ENCODE measurements at places on chromosomes 16 and 17.

- no peaks in the 10 kb centered on the region for H3K36me3 ChIP-seq
- no peak overlapping the region for H3K27ac ChIP-seq
- H3K4me1 ChIP-seq = no peaks in the 10 kb centered on the region
- H3K27me3 ChIP-seq = no peaks in the 10 kb centered on the region
Observed at GRCh38 chr16:50584033-50584722, 36.0 kb downstream of the NKD1 start.

DNA sequence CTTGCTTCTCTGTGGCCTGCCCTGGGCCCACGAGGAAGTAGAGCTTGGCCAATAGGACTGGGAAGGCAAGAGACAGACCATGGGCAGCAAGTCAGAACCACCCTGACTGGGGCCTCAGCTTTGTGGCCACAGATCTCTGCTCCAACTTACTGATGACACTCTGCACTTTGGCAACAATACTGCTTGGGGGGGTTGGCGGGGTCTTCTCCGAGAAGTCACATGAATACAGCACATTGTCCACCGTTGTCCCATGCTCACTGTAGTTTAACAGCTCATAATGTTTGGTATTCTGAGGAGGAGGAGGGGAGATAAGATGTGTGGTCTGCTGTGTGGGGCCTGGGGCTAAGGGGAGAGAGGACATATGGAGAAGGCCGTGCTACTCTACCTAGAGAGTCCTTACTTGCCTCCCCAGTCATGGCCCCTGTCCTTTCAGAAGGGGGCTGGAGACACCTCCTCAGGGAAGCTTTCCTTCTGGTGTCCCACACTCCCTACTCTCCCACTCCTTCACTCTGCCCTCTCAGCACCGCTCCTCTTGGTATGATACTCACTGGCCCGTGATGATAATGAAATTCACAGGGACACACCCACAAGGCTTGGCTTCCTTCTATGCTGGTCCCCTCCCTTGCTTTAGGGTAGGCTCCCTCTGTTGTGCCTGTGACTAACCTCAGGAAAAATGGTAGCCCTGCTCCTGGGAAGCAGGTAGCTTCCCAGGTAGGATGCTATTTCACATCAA, 4.0 kb upstream of the DHRS13 start:
- H3K27me3 ChIP-seq = no peaks in the 10 kb centered on the region
- no peak overlapping the region for H3K27ac ChIP-seq
- H3K36me3 ChIP-seq = peaks cover 59% of the 10 kb centered on the region
- no peak overlapping the region for H3K4me3 ChIP-seq
- DNase-seq = no peak

GRCh38 chr17:44024853-44025252, 10.1 kb upstream of the TMEM101 start:
- no peaks in the 10 kb centered on the region for H3K27me3 ChIP-seq
- DNase-seq = no peak
- no peak overlapping the region for H3K4me3 ChIP-seq
- no peaks in the 10 kb centered on the region for H3K4me1 ChIP-seq
- H3K27ac ChIP-seq = no peak overlapping the region

DNA sequence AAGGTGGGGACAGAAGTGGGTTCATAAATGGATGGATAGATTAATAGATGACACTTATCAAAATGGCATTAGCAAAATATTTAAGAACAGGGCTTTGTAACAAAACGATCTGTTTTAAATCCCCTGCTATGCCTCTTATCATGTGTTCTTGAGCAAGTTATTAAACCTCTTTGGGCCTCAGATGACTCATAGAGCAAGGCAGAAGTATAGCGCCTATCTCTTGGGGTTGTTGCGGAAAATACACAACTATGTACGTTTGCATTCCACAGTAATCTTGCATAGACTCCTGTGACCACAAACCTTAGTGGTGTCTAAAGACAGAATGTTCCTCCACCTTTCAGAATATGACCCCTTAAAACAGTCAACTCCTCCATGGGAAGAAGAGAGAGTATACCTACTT, 116.8 kb downstream of the CDYL2 start:
- no peaks in the 10 kb centered on the region for H3K27me3 ChIP-seq
- no peak for DNase-seq
- H3K27ac ChIP-seq = no peak overlapping the region
- no peaks in the 10 kb centered on the region for H3K36me3 ChIP-seq
- H3K4me3 ChIP-seq = no peak overlapping the region

GRCh38 chr16:31453255-31454204, 5.8 kb upstream of the ARMC5 start:
- peaks cover 11% of the 10 kb centered on the region for H3K4me1 ChIP-seq
- DNase-seq = no peak
- no peaks in the 10 kb centered on the region for H3K36me3 ChIP-seq
- no peaks in the 10 kb centered on the region for H3K27me3 ChIP-seq
- H3K27ac ChIP-seq = no peak overlapping the region

GRCh38 chr17:77203436-77203835, 62.7 kb downstream of the SEC14L1 start:
- no peak overlapping the region for H3K27ac ChIP-seq
- H3K4me1 ChIP-seq = no peaks in the 10 kb centered on the region
- H3K4me3 ChIP-seq = no peak overlapping the region
- H3K36me3 ChIP-seq = peaks cover 73% of the 10 kb centered on the region

- H3K27ac ChIP-seq = no peak overlapping the region
- H3K4me3 ChIP-seq = no peak overlapping the region
- DNase-seq = no peak
- no peaks in the 10 kb centered on the region for H3K4me1 ChIP-seq
- H3K36me3 ChIP-seq = peaks cover 80% of the 10 kb centered on the region
- H3K27me3 ChIP-seq = no peaks in the 10 kb centered on the region
Observed at GRCh38 chr17:4066210-4066609, 76.6 kb downstream of the ZZEF1 start.

DNA sequence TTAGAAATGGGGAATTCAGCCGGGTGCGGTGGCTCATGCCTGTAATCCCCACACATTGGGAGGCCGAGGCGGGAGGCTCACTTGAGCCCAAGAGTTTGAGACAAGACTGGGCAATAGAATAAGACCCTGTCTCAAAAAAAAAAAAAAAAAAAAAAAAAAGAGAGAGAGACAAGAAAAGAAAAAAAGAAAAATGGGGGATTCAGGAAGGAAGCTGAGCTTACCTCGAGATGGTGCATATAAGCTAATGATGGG, 150.8 kb upstream of the RPH3AL start:
- H3K4me3 ChIP-seq = no peak overlapping the region
- no peaks in the 10 kb centered on the region for H3K27me3 ChIP-seq
- H3K27ac ChIP-seq = peak overlapping the region; percentile 45
- no peak for DNase-seq
- no peaks in the 10 kb centered on the region for H3K36me3 ChIP-seq
- H3K4me1 ChIP-seq = no peaks in the 10 kb centered on the region

- H3K27me3 ChIP-seq = no peaks in the 10 kb centered on the region
- no peaks in the 10 kb centered on the region for H3K36me3 ChIP-seq
Observed at GRCh38 chr16:68408428-68408827, 39.9 kb downstream of the SMPD3 start.

- no peak overlapping the region for H3K4me3 ChIP-seq
- DNase-seq = no peak
- no peak overlapping the region for H3K27ac ChIP-seq
- no peaks in the 10 kb centered on the region for H3K4me1 ChIP-seq
- no peaks in the 10 kb centered on the region for H3K36me3 ChIP-seq
- no peaks in the 10 kb centered on the region for H3K27me3 ChIP-seq
Observed at GRCh38 chr16:87265261-87265660, 51.9 kb downstream of the C16orf95 start.

DNA sequence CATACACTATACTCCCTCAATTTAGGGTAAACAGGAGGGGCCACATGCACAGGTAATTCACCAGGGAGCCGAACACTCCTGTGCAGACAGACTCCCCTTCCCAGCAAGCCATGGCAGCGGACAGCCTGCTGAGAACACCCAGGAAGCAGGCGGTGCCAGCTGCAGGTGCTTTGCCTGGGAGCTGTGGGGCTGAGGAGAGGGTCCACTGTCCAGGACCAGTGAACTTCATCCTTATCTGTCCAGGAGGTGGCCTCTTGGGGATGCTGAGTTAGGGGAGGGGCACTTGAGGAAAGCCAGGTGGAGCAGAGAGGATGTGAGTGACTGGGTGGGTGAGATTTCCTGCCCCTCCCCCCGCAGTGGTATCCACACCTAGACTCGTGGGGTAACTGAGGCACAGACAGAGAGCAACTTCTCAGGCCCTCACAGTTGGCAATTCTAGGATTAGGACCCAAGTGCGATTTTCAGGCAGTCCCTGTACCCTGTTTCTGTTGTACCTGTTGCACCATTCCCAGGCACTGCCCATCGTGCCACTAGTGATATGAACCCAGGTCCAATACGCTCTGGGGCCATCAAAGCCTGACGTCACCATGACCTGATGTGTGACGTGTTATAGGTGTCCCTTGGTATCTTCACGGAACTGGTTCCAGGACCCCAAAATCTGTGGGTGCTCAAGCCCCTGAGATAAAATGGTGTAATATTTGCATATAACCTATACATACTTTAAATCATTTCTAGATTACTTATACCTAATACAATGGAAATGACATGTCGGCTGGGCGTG, 1.2 kb downstream of the GRN start:
- H3K4me3 ChIP-seq = peak overlapping the region; percentile 65
- DNase-seq = no peak
- H3K27me3 ChIP-seq = no peaks in the 10 kb centered on the region
- peak overlapping the region; percentile 57 for H3K27ac ChIP-seq

DNA sequence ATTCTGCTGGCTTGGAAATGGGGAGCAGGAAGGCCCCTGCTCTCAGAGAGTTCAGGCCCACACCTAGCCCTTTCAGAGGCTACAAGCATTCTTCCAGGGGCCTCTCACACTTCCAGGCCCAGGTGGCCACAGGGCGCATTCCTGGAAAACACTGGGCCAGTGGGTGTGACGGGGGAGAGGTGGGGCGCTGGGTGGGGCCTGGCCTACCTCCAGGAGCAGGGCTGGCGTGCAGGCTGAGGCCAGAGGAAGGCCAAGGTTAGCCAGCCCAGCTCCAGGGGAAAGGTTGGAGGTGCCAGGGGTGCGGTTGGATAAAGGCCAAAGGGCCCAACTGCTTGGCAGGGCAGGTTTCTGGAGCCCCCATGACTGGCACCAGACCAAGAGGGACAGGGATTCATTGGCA, 198.2 kb downstream of the MAF start:
- no peaks in the 10 kb centered on the region for H3K27me3 ChIP-seq
- no peaks in the 10 kb centered on the region for H3K36me3 ChIP-seq
- no peak overlapping the region for H3K27ac ChIP-seq
- H3K4me3 ChIP-seq = no peak overlapping the region

GRCh38 chr17:49850218-49850610, 2.3 kb upstream of the TAC4 start:
- no peak overlapping the region for H3K27ac ChIP-seq
- peaks cover 6% of the 10 kb centered on the region for H3K4me1 ChIP-seq
- no peaks in the 10 kb centered on the region for H3K27me3 ChIP-seq
- peaks cover 11% of the 10 kb centered on the region for H3K36me3 ChIP-seq

DNA sequence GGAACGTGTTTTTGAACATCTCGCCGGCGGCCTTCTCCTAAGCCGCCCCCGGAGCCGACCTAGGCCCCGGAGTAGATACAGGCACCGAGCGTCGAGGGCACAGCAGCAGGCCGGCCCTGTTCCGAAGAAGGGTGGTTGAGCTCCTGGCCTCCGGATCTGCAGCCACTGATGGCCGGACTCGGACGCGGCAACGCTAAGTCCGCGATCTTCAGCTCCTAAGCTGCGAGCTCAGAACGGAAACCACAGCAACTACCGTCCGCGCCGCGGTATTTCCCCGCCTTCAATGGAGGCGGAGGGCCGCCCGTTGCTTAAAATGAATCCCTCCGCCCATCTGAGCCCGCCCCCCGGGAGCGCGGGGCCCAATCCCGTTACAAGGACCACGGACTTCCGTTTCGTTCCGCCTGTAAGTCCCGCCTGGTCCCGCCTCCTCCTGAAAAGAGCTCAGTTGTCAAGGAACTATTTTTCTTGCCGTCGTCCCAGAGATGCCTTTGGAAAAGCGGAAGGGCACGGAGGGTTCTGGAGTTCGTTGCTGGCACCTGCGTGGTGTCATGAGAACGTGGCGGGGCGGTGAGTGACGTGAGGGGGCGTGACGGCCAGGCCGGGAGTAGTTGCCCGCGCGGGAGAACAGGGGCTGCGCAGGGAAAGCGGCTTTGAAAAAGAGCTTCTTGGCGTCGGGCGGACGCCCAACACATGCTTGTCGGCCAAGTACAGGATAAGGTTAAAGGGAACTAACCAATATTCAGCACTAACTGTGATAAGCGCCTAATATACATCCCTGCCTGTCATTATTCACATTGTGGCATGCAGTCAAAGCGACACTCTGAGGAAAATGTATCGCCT, at the start of gene CFAP20:
Gene CFAP20 (minus strand): TSS at position 285 of the 840 bp plus-strand sequence. CDS start 266 bp downstream, at position 19.
- peak within 1 kb of the TSS; percentile 93 for H3K27ac ChIP-seq
- H3K4me1 ChIP-seq = peaks cover 18% of the 10 kb centered on the region
- H3K27me3 ChIP-seq = no peaks in the 10 kb centered on the region
- peak within 1 kb of the TSS; percentile 89 for H3K4me3 ChIP-seq
- H3K36me3 ChIP-seq = no peaks in the 10 kb centered on the region
- DNase-seq = peak; percentile 90

- H3K27me3 ChIP-seq = peaks cover 6% of the 10 kb centered on the region
- no peaks in the 10 kb centered on the region for H3K36me3 ChIP-seq
- peaks cover 40% of the 10 kb centered on the region for H3K4me1 ChIP-seq
- no peak overlapping the region for H3K27ac ChIP-seq
- peak overlapping the region; percentile 33 for H3K4me3 ChIP-seq
Observed at GRCh38 chr16:67173808-67174705, 3.7 kb downstream of the NOL3 start.

GRCh38 chr17:55335625-55336024, 70.9 kb downstream of the HLF start:
- H3K36me3 ChIP-seq = no peaks in the 10 kb centered on the region
- H3K4me1 ChIP-seq = peaks cover 5% of the 10 kb centered on the region
- no peak overlapping the region for H3K4me3 ChIP-seq
- no peaks in the 10 kb centered on the region for H3K27me3 ChIP-seq
- no peak for DNase-seq

DNA sequence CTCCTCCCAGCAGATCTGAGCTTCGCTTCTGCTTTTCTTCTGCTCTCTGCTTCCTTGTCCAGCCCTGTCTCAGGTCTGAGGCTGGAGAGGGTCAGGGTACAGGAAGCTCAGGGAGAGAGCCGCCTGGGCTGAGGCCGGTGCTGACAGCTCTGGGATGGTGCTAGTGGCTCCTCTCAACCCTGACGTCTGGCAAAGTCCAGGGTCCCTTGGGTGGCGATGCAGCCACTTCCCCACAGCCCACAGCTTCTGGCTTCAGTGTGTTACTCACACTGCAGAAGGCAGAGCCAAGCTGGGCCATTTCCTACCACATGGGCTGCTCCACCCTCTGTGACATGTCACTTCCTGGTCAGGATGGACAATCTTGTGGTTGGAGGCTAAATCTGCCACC, at the start of gene CD300C:
Gene CD300C (minus strand): TSS at position 273 of the 388 bp plus-strand sequence. CDS start 333 bp downstream, outside the sequence.
- H3K4me1 ChIP-seq = no peaks in the 10 kb centered on the region
- no peaks in the 10 kb centered on the region for H3K27me3 ChIP-seq
- no peak within 1 kb of the TSS for H3K27ac ChIP-seq
- H3K4me3 ChIP-seq = no peak within 1 kb of the TSS
- H3K36me3 ChIP-seq = no peaks in the 10 kb centered on the region

- no peaks in the 10 kb centered on the region for H3K27me3 ChIP-seq
- peaks cover 88% of the 10 kb centered on the region for H3K4me1 ChIP-seq
- DNase-seq = no peak
- no peaks in the 10 kb centered on the region for H3K36me3 ChIP-seq
- H3K27ac ChIP-seq = peak overlapping the region; percentile 98
Observed at GRCh38 chr17:58338841-58339754, 10.5 kb upstream of the TSPOAP1 start.

Data from effector memory CD4-positive, alpha-beta T cell (primary cell).